ENCODE measurements at places on chromosomes 2 and 18.
A peak's percentile ranks its signal among the peaks of the same experiment; 100 is the strongest.

DNA sequence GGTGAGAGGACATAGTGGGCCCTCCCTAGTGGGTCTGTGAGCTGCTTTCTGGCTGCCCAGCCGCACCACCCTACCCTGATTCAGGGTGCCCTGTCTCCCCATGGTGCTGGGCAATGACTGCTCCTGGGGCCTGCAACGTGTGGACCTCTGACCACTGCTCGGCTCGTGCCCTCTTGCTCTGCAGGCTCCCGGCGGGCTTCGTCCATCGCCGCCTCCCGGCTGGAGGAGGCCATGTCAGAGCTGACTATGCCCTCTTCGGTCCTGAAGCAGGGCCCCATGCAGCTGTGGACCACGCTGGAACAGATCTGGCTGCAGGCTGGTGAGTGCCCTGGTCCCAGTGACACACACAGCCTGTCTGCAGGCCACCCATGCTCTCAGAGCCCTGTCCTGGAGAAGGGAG, 103.5 kb downstream of the STPG4 start:
- DNase-seq: no peak

- no peak for DNase-seq
Measured at GRCh38 chr2:212136216-212136795, 402.3 kb downstream of the ERBB4 start.

GRCh38 chr18:31079973-31080372, 22.2 kb downstream of the DSC2 start:
- no peak for DNase-seq

- DNase-seq: no peak
Measured at GRCh38 chr2:241082341-241083090, 19.6 kb downstream of the MTERF4 start.

DNA sequence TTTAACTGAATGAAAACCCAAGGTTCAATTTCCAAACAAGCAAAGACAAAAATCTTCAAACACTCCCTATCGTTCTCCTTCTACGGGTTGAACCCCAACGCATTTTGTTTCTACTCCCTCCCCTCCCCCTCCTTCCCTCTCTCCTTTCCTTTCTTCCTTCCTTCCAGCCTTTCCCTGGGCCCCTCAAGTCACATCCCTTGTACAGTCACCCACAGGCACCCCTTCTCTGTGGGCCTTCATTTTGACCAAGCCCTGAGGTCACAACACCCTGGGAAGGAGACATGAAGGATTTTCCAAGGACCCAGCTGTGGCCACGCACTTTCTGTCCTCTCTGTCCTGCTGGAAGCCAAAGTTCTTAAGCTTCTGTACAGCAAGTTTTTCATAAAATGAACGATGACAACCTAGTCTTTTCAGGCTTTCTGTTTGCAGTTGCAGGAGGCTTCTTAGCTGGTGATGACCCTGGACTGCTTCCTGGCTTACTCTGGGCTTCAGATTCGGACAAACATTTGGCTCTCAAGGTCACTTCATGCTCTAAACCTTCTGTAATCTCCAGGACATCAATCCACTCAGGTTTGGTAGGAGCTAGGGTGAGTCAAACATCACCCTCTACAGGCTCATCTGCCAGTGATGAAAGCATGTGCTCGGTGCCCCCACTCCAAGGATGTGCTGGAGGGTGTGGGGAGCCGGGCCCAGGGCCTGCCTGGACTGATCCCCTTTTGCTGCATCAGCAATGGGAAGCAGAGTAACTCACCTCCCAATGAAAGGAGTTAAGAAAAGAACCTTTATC, 25.5 kb downstream of the TMEM247 start:
- DNase-seq: no peak

GRCh38 chr2:29597035-29597434, 324.4 kb downstream of the ALK start:
- no peak for DNase-seq

DNA sequence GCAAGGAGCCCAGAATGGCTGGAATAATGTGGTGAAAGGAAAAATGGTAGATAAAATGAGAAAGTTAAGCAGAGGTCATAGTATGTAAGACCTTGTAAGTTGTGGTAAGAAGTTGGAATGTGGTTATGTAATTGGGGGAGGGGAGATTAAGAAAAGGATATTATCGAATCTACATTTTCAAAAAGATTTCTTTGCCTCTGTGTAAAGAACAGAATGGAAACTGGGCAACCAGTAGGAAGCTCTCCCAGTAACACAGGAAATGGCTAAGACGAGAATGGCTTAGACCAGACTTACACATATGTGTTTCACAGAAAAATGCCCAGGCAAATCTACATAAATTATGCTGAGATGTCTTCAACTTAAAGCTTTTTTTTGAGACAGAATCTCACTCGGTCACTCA, 13.2 kb downstream of the MEMO1 start:
- DNase-seq: no peak

- no peak for DNase-seq
Measured at GRCh38 chr18:24273596-24273995, 124.0 kb downstream of the OSBPL1A start.

DNA sequence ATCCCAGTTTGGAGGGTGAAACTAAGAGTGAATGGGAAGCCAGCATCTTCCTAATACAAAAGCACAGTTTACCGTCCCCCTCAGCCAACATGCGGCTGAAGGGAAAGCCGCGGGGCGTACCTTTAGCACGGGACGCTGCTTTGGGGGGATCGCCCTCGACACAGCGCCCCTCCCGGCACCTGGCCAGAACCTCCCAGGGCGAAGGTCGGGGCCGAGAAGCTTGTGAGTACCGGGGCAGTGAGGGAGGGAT, at the start of gene METTL8:
Gene METTL8, minus strand, starts transcription at position 228 of the 250 bp plus-strand sequence. CDS start 41,805 bp downstream, outside the sequence.
- DNase-seq: no peak

DNA sequence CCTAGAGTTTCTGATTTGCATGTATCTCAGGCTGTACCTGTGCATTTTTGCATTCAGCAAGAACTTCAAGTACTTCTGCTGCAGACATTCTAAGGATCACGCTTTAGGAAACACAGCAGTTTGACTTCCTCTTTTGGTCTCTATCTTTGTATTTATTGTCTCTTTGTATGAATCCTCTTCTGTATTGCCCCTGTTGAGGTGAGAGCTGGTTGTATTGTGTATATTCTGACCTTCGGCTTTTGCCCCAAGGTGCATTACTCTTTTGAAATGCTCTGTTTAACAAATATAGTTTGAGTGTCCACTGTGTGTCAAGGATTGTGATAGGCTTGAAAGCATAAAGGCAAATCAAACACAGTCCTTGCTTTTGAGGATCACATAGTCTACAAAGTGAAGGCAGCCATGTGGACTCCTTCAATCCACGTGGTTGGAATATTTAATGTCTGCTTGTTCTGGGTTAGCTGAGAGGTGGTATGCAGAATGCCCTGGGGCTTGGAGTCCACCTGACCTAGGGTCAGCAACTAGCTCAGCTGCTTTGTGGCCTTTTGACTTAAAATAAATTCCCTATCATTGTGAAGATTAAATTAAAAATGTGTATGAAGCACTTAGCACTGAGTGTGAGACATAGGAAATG, 108.1 kb downstream of the LYPD6 start:
- DNase-seq: no peak

- no peak for DNase-seq
Measured at GRCh38 chr18:23401400-23402347, 51.4 kb upstream of the RIOK3 start.

- no peak for DNase-seq
Measured at GRCh38 chr2:170176212-170176611, 1.7 kb upstream of the MYO3B start.

- no peak for DNase-seq
Measured at GRCh38 chr2:54330926-54331835, 75.2 kb upstream of the TSPYL6 start.

- DNase-seq: no peak
Measured at GRCh38 chr2:48750128-48750739, 5.3 kb downstream of the LHCGR start.

- no peak for DNase-seq
Measured at GRCh38 chr2:237491515-237492118, 4.6 kb downstream of the MLPH start.

GRCh38 chr2:67076239-67076624, 320.9 kb upstream of the ETAA1 start:
- no peak for DNase-seq

DNA sequence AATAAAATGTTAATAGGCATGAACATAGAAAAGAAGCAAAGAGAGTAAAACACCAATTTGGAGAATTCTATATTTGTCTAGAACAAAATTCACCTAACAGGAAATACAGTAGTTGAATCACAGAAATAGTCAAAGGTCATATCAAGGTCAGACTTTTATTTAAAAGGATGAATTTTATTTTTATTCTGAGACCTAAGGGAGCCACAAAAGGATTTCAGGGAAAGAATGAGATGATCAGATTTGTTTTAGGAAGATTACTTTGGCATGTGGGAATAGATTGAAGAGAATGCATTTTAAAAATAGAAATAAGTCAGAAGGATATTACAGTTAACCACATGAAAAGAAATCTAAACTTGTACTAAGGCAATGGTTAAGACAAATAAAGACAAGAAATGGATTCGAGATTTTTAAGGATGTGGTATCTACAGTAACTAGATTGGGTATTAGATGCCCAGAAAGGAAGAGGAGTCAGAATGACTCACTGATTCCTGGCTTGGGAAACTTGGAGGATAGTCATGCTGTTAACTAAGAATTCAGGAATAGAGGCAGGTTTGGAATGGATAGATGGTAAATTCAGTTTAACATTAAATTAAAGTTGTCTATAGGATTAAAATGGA, 56.0 kb downstream of the METTL4 start:
- DNase-seq: no peak

- no peak for DNase-seq
Measured at GRCh38 chr2:62724886-62725711, 19.6 kb downstream of the EHBP1 start.

GRCh38 chr18:45208164-45208563, 407.1 kb upstream of the SLC14A2 start:
- DNase-seq: no peak

GRCh38 chr2:8684540-8684877, 2.7 kb downstream of the ID2 start:
- DNase-seq: peak; percentile 27

GRCh38 chr2:395886-396285, 108.0 kb upstream of the ALKAL2 start:
- DNase-seq: no peak

DNA sequence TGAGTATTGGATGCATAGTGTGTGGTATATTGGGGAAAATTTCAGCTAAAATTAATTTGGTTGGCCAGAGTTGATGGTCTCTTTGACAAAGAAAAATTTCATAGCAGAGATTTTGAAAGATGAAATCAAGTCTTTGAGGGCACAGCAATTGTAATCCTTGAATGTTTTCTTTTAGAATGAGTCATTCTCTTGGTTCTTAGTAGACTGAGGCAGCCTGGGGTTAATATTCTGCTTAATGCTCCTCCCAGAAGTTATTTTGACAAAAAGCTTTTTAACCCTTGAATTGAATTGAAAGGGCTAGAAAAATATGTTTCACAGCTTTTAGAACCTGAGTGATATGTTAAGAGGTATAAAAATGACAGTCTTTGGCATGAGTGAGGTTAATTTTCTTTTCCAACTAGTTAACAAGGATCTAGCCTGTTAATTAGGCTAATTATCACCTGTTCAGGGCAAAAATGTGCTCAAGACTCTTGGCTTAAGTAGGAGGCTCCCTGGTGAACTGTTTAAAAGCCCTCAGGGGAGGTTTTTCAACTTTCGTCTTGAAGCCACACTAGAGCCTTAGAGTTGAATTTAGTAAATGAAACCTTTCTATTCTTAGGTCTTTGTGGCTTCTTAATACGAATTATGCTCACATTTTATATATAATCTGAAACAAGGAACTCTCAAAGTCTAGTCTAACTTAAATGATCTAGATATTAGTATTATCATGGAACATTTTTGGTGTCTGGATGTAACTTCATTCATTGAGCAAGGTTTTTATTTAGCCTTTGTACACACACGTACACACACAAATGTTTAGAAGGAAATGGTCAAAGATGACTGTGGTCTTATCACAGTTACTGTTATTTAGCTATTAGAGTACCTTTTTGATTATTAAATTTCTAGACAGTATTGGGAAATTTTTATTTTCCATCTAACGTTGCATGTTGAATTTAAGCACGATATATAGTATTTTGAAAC, 272.5 kb downstream of the ZNF407 start:
- DNase-seq: no peak

DNA sequence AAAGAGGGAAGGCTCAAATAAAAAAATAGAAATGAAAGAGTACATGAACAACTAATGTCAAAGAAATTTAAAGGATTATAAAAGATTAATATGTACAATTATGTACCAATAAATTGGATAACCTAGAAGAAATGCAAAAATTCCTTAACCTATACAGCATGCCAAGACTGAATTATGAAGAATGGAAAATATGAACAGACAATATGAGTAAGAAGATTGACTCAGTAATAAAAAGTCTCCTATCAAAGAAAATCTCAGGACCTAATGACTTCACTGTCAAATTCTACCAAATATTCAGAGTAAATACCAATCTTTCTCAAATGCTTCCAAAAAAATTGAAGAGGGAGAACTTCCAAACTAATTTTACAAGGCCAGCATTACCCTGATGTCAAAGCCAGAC, 120.2 kb upstream of the SPOPL start:
- DNase-seq: no peak

DNA sequence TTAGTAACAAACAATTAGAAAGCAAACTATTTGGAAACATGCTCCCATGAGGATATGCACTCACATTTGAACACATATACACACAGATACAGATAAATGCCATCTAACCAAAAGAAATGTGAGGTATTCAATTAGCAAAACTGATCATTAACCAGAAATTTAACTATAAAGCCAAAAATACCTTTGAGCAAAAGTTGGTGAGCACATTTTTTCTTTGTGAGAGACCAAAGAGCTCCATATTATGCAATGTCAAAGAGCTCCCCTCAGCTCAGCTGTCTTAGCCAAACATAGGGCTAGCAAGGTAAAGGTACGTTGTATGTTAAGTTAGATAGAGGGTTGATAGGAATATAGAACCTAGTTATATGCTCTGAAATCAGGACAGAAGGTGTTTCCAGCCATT, 43.8 kb downstream of the CYBRD1 start:
- DNase-seq: no peak

DNA sequence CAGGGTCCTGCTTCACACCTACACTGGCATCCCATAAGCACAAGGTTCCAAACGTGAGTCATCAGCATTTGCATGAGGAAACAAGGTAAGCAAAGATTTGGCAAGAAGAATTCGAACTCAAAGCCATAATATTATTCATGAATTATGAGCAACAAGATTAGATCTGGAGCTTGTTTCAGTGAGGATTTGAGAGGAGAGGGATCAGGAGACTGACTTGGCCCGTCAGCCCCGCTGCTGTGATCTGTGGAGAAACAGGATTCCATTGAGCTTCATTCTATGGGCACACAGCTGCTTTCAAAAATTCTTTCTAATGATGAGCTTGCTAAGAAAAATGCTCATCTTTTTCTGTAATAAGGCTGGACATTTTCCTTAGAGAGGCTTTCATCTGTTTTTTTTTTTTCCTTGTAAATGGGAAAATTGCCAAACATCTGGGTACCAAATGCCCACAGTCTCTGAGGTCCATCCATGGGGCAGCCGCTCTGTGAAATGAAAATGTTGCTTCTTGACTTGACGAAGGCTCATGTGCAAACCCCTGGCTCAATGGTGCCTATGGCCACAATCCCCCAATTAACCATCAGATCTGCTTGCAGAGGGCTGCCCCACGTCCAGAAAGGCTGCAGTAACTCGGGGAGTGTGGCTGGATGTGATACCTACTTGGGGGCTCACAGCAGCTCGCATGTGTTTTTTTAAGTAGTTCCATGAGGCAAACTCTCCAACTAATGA, 179.3 kb downstream of the TMEM18 start:
- DNase-seq: no peak

Data from T-helper 22 cell (primary cell).